ENCODE measurements at places on chromosomes 1 and 21.

DNA sequence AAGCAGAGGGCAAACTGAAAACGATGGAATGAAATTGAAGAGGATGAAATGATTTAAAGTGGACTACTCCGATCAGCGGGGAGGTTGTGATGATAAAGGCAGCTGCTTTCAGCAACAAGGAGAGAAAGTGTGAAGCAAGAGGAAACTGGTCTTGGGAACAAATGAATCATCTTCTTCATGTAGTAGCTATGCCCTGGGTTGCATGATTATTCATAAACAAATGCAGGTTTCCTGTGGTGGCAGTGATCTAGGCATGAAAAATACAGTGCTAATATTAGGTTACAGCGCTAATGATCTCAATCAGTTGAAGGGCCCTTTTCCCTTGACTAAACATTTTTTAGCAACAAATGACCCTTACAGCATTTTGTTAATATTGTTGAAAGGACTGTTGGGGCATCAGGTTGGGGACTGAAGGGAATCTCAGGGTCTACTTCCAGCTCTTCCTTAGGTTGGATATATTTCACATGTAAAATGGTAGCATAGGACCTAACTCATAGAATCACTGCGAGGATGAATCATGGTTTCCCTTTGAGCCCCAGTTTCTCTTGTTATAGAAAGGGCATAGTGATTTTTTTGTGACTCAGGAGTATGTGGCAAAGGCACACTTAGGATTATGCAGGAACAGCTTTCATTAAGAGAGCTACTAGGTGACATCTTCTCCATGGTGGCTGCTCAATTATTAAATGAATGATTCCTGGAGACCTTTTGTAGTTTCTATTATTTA, 1.9 kb upstream of the ZFYVE9 start:
- DNase-seq, result no peak

DNA sequence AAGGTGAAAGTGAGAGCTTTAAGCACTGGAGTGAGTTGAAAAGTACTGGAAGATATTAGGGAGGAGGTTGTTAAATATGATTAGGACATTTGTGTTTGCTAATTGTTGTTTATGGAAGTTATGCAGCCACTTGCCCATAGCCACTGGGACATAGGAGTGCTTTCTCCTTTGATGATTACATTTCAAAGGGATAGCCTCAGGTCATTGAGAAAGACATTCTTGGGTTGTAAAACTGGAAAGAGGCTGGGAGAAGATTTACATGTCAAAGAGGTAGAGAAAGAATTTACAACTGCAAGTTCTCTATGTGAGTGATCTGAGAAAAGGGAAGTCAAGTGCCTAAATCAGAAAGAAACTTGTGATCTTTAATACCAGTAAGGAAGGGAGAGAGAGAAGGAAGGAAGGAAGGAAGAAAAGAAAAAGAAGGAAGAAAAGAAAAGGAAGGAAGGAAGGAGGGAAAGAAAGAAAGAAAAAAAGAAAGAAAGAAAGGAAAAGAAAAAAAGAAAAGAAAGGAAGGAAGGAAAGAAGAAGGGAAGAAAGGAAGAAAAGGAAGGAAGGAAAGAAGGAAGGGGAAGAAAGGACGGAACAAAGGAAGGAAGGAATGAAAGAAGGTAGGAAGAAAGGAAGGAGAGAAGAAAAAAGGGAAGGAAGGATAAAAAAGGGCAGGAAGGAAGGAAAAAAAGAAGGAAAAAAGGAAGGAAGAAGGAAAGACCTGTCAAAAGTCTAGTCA, 284.6 kb upstream of the DPYD start:
- no peak for DNase-seq

DNA sequence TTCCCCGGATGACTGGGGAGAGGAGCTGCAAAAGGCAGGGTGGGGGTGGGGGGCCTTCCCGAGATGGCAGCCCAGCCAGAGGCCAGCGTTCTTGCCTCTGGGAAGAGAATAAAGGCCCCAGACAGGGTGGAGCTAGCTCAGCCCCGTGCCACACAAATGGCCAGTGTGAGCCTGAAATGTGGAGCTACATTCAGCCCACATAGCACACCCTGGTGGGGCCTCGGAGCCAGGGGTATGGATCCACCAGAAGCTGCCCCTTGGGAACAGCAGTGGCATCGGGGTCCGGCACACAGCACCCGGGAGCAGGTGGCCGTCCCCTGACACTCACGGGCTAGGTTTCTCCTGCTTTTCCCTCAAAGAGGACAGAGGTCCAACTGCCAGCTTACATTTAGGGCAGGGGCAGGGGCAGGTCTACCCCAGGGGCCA, 93.9 kb downstream of the PDE9A start:
- no peak for DNase-seq

DNA sequence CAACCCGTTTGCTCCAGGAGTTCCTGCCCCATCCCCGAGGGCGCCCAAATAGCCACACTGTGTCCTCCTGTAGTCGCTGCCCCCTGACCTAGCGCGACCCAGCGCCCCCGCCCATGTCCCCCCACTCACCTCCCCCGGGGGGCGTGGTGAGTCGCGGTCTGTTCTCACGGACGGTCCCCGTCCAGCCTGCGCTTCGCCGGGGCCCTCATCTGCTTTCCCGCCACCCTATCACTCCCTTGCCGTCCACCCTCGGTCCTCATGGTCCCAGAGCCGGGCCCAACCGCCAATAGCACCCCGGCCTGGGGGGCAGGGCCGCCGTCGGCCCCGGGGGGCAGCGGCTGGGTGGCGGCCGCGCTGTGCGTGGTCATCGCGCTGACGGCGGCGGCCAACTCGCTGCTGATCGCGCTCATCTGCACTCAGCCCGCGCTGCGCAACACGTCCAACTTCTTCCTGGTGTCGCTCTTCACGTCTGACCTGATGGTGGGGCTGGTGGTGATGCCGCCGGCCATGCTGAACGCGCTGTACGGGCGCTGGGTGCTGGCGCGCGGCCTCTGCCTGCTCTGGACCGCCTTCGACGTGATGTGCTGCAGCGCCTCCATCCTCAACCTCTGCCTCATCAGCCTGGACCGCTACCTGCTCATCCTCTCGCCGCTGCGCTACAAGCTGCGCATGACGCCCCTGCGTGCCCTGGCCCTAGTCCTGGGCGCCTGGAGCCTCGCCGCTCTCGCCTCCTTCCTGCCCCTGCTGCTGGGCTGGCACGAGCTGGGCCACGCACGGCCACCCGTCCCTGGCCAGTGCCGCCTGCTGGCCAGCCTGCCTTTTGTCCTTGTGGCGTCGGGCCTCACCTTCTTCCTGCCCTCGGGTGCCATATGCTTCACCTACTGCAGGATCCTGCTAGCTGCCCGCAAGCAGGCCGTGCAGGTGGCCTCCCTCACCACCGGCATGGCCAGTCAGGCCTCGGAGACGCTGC, 1.1 kb downstream of the HTR6 start:
- DNase-seq, result no peak

GRCh38 chr1:156045076-156045475, 8.5 kb downstream of the UBQLN4 start:
- no peak for DNase-seq

DNA sequence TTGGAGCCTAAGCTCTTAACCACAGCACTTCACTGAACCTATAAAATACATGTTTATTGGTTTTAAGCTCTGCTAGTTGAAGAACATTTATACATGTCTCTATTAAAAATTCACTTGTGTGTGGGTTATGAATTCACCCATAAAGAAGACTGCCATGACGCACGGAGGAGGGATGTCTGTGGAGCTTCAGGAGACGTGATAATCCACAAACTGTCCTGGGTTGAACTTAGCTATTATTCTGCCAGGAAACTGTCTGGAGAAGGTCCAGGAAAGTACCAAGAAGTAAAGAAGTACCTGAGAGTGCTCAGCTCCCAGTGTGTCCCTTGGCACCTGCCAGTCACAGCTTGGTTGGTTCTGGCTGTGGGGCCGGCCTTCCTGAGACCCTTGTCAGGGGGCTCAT, 56.3 kb downstream of the DDR2 start:
- no peak for DNase-seq

DNA sequence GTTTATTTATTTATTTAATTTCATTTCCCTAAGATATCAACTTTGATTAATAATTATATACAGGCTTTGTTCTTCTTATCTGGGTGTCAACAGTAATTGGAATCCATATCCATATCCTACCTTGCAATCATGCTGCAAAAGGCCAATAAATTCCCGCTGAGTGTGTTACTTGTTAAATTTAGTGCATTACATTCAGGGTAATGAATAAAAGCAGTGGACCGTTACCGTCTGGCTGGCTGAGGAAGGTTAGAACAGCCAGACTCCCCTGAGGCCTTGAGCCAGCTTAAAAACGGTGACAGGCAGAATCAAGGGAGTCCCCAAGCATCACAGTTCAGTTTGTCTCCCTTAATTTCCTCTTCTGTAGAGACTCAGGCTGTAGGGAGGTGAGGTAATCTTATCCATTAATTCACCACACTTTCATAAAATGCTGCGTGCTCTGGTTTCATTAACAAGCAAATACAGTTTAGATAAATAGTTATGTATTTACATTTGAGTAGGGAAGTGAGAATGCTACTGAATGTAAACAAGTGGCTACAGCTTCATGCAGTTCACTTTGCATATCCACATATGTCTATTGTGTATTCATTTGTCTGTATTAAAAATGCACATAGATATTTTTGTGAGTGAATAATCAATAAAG, 888.2 kb upstream of the CXADR start:
- no peak for DNase-seq

- no peak for DNase-seq
Observed at GRCh38 chr1:193538680-193539079, 352.3 kb upstream of the B3GALT2 start.

DNA sequence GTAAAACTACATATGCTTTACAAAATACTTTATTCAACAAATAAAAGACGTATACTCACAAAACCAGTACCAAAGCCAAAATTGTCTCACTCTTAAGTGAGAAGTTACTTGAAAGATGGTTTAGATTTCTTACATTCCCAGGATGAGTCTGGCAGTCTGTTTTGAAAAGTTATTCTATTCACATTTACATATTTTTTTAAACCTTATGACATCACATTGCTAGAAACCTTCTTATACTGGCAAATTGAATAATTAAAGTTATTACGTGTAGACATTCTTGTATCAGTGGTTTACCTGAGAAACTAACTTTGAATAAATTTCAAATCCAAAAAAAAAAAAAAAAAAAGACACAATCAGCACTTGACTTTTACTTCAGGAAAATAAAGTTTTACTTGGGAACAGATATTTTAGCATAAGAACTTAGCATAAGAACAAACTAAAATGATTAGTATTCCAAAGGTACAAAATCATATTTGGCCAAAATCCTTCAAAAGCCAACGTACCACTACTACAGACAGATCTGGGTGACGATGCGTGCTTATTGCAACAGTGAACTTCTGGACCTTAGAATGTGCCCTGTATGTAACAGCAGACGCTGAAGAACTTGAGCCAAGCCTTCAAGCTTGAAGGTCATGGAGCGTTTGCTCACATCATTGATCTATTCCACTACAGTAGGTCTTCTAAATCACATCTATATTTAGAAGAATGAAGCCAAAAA, 2.5 kb downstream of the CDC42BPA start:
- no peak for DNase-seq

DNA sequence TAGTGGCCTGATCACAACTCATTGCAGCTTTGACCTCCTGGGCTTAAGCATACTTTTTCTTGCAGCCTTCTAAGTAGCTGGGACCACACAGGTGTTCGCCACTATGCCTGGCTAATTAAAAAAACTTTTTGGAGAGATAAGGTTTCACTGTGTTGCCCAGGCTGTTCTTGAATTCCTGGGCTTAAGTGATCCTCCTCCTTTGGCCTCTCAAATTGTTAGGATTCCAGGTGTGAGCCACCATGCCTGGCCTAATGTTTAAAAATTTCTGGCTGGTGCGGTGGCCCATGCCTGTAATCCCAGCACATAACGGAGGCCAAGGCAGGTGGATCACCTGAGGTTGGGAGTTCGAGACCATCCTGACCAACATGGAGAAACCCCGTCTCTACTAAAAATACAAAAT, 24.4 kb downstream of the YTHDF2 start:
- DNase-seq, result no peak

GRCh38 chr1:66035616-66036245, 243.0 kb downstream of the PDE4B start:
- DNase-seq, result no peak

GRCh38 chr1:110718452-110718851, 43.7 kb upstream of the KCNA3 start:
- DNase-seq, result no peak

DNA sequence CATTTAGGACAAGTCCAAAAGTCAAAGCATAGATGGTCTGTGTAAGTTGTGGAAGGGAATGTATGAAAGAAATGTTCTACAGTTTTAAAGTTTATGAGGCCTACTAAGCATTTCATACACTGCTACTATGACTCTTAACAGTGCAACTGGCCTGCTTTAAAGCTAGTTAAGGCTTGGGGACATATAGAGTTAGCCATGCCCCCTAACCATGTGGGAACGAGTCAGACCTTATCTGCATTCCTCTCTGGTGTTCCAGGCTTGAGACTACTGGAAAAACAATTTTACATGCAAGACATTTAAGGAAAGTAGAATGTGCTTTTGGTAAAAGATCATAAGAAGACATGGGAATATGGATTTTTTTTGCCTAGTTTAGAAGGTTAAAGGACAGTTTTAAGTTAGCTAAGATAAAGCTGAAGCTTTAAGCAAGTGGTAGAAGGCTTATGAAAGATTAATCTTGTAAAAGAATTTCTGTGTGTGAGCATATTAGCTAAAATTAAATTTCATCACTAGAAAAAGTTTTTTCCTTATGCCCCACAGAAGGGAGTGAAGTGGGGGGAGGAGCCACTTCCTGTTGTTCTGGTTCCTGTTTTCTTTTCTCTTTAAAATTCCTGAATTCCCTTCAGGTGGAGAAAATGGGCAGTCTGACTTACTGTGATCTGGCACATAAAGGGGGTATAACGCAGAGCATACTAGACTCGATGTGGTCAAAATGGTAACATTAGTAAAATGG, 8.9 kb upstream of the CD48 start:
- no peak for DNase-seq

DNA sequence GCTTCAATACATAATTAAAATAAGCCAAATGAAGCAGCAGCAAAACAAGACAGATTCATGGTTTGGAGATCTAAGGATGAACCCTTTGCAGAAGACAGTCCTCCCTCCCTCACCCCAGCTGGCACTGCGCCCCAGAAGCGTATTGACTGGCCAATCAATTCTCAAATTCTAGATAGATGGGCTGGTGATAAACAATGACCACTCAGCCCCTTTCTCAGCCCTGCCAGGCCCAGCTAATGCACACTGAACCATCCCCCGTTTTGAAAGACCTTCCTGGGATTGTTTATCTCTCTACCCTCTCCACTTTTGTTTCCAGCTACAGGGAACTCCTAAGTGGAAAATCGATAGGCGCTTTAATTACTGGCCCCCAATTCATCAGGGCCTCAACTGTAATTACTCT, 29.0 kb downstream of the TNR start:
- DNase-seq, result no peak

Data from stimulated activated CD8-positive, alpha-beta memory T cell treated with anti-CD3 and anti-CD28 coated beads, Interleukin-2, amount 100 ng/mL, for 1 hour (primary cell).